ENCODE measurements at places on chromosomes 5 and 9.

DNA sequence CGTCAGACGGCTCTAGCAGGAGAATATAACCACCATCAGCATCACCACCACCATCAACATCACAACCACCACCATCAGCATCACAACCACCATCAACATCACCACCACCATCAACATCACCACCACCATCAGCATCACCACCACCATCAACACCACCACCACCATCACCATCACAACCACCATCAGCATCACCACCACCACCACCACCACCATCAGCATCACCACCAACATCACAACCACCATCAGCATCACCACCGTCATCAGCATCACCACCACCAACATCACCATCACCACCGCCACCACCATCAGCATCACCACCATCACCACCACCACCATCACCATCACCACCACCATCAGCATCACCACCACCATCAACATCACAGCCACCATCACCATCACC is 210.7 kb downstream of the C9orf50 start:
- no peak for DNase-seq

GRCh38 chr9:111158363-111158762 is 120.1 kb upstream of the LPAR1 start:
- peak; percentile 73 for DNase-seq

- no peak for DNase-seq
These were observed 9.9 kb upstream of the TRIM36 start for GRCh38 chr5:115179394-115180164.

GRCh38 chr5:140588311-140589070 is 23.9 kb downstream of the SLC35A4 start:
- DNase-seq, result no peak

DNA sequence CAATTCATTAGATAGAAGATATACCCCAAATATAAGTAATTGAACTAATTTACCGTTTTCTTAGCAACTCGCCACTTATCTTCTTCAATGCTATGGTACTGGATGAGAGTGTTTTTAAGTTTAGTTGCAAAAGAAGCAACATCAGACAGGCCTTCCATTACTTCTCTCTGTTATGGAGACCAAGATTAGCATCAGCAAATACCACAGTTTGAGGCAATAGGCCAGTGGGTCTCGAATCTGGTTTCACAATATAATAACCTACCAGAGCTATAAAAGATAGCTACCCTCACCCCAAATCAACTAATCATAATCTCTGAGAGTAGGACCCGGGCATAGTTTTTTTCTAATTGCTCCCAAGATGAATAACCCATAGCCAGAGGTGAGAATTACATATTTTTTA is 5.1 kb downstream of the STARD4 start:
- DNase-seq, result no peak

DNA sequence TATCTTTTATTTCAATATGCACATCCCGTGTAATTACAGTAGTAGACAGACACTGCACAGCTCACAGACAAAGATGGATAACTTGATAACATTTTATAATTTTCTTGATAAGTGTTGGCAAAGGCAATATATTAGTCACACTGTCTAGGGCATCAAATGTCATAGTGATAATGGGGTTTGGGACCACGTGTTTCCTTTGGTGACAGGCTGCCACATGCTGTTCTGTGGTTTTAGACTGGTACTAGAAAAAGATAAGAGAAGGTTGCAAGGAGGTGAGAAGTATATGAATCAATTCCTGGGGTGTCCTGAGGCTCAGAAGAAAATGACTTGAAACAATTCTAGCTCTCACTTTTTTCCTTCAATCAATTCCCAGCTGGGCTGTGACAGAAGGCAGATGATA is 258.8 kb upstream of the CHD1 start:
- no peak for DNase-seq

DNA sequence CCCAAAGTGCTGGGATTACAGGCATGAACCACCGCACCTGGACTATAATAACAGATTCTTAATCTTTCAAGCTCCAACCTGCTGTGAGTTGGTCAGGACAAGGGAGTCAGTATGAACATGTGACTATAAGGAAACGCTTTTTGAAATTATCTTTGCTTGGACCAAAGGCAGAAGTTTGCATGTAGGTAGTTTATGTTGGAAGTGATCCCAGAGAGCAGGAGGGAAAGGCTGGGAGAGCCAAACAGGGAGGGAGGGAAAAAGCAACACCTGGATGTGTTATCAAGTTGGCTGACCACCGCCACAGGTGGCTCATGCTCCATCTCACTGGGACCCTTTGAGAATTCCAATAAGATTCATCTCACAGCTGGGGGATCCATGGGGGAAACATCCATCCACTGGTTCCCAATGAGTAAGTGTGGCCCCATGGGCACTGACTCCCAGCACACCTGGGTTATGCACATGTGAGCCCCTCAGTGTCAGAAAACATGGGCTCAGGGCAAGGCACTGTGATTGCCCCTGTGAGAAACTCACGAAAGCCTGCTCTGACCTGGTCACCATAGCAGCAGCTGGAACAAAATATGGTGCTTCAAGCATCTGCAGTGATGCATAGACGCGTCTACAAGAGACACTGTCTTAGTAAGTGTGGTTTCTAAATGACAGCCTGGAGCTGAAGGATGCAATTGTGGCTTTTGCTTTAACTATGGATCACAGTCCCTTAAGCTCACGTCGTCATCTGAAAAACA is 62.1 kb downstream of the ARSB start:
- DNase-seq, result no peak

GRCh38 chr5:143772621-143773020 is 39.3 kb upstream of the HMHB1 start:
- no peak for DNase-seq

- no peak for DNase-seq
These were observed 4.2 kb upstream of the CCIN start for GRCh38 chr9:36164989-36165388.

DNA sequence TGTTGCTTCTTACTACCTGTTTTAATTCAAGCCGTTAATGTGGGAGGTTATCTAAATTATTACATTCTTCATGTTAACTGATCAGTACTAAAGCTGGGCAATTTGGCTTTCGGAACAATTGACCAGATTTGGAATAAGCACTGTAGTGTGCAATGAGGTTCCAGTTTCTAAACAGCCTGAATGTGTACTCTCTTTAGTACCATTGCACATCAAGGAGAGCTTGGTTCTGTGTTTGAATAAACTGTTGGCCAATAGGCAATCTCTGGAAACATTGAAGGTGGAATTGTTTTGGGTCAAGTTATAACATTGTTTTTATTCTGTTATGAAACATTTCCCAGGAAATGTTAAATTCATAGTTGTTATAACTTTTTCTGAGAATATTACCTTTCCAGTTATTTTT is 105.2 kb downstream of the PBX3 start:
- no peak for DNase-seq

DNA sequence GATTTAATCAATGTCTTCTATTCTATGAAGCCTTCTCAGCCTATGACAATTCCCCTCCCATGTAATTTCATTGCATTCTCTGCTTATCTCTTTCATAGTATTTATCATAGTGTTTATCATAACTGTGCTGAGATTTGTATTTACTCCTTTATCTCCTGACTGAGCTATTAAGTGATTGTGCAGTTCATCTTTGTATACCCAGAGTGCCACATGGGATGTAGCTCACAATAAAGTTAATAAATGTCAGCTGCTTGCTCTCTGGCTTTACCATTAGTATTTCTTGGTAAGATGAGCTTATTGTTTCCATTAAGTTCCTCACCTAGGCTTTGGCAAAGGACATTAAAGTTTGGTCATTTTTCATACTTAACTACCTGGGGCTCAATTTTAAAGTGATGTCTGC is 275.1 kb upstream of the MPDZ start:
- no peak for DNase-seq

- DNase-seq, result no peak
These were observed 213.2 kb upstream of the RPS23 start for GRCh38 chr5:82491397-82491796.

- DNase-seq, result no peak
These were observed 100.5 kb downstream of the PALM2AKAP2 start for GRCh38 chr9:109880276-109881169.

DNA sequence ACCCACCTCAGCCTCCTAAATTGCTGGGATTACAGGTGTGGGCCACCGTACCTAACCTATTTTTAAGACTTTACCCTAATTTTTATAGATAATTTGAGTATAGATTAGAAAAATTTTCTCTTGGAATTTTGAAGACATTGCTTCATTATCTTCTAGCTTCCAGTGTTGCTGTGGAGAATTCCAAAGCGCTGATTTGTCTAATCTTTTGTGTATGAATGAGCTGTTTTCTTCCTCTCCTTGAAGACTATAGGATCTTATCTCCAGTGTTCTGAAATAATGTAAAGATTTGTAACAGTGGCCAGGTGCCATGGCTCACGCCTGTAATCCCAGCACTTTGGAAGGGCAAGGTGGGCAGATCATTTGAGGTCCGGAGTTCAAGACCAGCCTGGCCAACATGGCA is 5.7 kb upstream of the SNX24 start:
- no peak for DNase-seq

GRCh38 chr9:134146774-134147493 is 11.1 kb downstream of the WDR5 start:
- no peak for DNase-seq

GRCh38 chr9:99226054-99226453 is 4.0 kb downstream of the SEC61B start:
- no peak for DNase-seq

- DNase-seq, result no peak
These were observed 121.7 kb downstream of the GLIS3 start for GRCh38 chr9:4177970-4178758.

GRCh38 chr9:19136129-19136528 is 8.8 kb upstream of the PLIN2 start:
- no peak for DNase-seq

DNA sequence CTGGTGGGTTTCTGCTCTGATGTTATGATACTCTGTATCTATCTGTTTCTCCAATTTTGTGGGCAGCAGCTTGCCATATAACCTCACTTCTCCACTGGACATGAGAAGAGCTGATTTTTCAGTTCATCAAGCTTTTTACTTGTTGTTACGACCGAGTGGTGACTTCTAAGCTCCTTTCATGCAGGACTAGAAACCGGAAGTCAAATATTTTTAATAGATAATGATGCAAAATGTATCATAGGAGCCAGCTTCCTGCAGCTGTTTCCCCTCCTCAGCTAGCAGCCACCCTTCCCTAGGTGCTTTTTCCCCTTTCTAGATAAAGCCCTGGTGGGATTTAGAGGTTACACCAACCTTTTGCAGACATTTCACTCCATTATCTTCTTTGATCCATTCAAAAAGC is 17.0 kb upstream of the ADAM19 start:
- no peak for DNase-seq

DNA sequence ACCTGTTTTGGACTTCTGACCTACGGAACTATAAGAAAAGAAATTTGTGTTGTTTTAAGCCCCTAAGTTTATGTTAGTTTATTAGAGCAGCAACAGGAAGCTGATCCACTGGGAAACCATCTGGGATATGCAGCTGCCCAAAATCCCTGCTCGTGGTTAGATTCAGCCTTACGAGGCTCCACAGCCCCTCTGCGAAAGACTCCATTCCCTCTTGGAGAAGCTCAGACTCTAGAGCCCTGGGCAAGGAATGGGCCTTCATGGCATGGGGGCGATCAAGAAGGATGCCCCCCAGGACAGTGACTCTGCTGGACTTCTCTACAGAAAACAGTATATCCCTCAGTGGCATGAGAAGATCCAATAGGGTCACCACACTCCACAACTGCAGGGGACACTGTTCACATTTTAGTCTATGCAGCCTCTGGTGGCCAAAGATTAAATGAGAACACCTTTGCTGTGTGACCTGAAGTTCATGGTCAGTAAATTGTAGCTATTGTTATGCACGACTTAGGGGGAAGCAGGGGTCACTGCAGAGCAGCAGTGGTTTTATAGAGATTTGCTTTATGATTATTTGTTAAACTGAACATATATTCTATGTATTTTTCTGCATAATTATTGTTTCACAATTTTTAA is 21.1 kb downstream of the IRF1 start:
- no peak for DNase-seq

- no peak for DNase-seq
These were observed 141.9 kb downstream of the FRMD3 start for GRCh38 chr9:83396342-83396741.

- DNase-seq, result no peak
These were observed 1.9 kb upstream of the DMRT2 start for GRCh38 chr9:1048231-1048619.

- DNase-seq, result no peak
These were observed 674 bp upstream of the TNFSF15 start for GRCh38 chr9:114806526-114806900.

- no peak for DNase-seq
These were observed 207.9 kb upstream of the SLC27A6 start for GRCh38 chr5:128757196-128757959.

DNA sequence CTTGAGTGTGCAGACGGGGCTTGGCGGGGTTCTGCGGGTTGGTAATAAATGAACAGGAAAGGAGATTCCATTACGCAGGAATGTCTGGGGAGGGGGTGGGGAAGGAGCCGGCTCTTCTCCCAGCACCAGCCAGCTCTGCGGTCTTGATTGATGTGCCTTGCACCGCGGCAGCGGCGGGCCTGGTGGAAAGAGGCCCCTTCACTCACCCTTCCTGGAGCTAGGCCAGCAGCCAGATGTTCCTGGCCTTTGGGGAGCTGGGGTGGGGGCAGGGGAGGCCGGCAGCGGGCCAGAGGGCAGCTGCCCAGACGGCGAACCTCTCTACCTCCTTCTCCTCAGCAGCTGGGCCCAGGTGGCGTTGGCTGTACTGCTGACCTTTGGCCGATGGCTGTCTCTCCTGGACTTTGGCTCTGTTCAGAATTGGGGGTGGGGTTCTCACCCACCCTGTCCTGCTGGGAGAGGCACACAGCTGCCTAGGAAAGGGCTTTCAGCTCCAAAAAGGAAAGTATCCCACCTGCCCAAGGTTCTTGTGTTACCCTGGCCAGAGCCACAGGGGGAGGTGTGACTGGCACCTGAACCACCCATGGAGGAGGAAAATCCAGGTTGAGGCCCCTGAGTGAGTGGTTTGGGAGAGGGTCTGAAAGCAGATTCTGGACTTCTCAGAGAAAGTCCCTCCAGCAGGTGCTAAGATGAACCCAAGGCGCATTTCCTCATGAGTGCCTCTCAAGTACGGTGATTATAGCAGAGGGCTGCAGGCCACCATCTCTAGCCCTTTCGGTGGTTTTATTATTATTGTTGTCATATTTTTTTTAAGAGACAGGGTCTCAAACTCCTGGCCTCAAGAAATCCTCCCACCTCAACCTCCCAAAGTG is 58.0 kb upstream of the SYNPO start:
- DNase-seq, result no peak

DNA sequence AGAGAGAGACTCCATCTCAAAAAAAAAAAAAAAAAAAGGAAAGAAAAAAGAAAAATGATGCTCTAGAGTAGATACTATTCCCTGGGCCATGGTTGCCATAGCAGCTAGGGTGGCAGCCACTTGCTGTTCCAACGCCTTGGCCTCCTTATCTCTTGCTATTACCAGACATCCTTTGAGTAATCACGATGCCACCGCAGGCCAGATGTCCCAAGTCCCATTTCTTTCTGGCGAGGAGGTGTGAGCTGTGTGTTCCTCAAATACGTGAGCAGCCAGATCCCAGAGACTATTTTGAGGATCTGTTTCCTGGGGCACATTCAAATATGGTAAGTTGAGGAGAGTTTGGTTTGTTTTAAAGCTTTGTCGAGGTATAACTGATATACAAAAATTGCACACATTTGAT is 23.4 kb upstream of the GFPT2 start:
- DNase-seq, result no peak

All from GM04504 (cell line).